ENCODE measurements at places on chromosomes 1 and 21.

- no peak for DNase-seq
Observed at GRCh38 chr1:218112862-218113261, 172.2 kb upstream of the RRP15 start.

GRCh38 chr1:109228167-109228566, 14.4 kb downstream of the SARS1 start:
- DNase-seq: no peak

GRCh38 chr1:34524783-34525182, 230.1 kb upstream of the GJB5 start:
- no peak for DNase-seq

DNA sequence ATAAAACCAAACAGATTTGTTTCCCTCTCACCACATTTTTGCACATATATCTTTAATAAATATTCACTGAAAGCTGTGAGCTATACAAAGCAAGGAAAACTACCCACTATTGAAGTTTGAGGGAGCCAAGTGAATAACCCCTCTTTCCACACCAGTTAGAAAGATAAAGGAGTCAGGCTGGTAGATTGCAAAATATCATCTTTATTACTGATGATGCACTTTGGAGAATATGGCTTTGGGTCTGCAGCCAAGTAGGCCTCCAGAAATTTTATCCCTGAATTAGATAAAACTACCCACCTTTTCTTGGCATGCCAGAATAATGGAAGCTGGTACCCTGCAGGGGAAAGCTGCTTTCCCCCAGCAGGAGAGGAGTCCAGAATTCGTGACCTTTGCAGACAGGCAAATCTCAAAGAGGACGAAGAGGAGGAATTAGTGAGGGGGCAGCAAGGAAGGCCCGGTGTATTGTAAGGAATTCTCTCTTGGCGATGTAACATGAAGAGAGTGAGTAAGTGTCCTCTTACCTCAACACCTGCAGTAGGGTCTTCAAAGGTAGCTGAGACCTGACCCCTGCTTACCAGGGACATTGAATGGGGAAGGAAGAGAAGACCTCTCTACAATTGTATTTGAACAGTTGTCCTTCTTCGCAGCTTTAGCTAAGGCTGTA, 84.7 kb downstream of the LRRC8D start:
- DNase-seq: no peak

- no peak for DNase-seq
Observed at GRCh38 chr1:86140281-86140880, 16.2 kb downstream of the COL24A1 start.

- no peak for DNase-seq
Observed at GRCh38 chr21:26800970-26801431, 44.2 kb downstream of the ADAMTS1 start.

DNA sequence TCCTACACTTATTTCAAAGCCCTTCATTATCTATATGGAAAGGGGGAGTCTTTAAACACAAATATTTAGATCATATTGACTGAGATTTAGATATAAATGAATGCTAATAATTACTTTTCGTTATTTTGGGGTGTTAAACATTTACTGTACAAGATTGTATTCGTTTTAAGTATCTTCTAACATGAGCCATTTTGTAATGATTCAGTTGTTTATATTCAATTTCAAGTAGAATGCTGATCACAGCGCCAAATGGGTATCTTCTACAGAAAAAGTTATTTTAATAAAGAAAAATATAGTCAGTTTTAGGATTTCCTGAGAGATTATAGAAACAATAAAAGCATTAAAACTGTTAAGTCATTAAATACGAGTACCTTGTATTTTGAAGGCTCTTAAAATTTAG, 104.5 kb upstream of the HNRNPU start:
- no peak for DNase-seq

GRCh38 chr1:56688522-56689026, 43.5 kb downstream of the PRKAA2 start:
- DNase-seq: peak; percentile 93

GRCh38 chr21:37257511-37257966, 9.6 kb downstream of the VPS26C start:
- DNase-seq: peak; percentile 30

DNA sequence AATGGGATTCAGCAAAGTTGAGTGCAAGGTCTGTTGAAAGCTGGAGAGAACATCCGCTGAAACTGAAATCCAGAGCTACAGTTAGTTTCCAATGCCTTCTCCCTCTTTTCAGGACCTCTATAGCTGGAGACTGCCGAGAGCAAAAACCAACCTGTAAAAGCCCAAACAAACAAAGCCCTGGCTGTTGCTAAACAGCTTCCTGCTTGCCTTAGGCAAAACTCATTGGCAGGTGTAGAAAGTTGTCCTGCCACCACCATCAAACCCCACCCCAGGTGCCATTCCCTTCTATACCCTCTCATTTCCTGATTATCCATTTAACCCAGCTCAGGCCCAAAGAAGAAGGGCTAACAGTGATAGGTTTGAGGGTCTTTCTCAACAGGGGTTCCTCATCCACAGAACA, 24.7 kb downstream of the SCYL3 start:
- peak; percentile 41 for DNase-seq

- DNase-seq: no peak
Observed at GRCh38 chr1:101178341-101178687, 58.5 kb upstream of the S1PR1 start.

GRCh38 chr1:208737922-208738321, 493.7 kb upstream of the PLXNA2 start:
- no peak for DNase-seq

GRCh38 chr1:114037631-114037890, 58.3 kb downstream of the OLFML3 start:
- DNase-seq: no peak

DNA sequence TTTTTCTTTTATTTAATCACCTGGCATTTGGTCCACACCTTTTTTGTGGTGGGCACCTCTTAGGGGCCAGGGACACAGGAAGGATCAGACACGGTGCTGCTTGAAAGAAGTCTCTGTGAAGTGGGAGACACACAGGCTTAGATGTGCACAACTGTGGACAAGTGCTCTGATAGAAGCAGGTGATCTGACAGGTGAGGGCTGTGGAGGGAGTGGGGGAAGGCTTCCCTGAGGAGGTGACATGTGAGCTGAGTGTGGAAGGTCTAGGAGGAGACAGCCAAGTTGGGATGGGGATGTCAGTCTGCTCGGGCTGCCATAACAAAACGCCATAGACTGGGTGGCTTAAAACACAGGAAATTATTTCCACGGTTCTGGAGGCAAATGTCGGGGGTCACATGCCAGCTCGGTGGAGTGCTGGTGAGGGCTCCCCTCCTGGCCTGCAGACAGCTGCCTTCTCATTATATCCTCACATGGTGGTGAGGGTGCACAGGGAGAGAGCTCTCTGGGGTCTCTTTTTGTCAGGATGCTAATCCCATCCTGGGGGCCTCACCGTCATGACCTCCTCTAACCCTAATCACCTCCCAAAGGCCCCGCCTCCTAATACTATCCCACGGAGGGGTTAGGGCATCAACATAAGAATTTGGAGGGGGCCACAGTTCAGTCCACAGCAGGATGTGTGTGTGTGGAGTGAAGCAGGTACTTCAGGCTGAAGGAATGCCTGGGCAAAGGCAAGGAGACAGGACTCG, 5.2 kb upstream of the KIAA1614 start:
- DNase-seq: no peak

All from epithelial cell of esophagus (primary cell).